Activated CD4-positive, CD25-positive, alpha-beta regulatory T cell (primary cell): ENCODE measurements at places on chromosomes 6 and 20.

- DNase-seq: no peak
These were observed 89.7 kb upstream of the EEF1E1 start for GRCh38 chr6:8192067-8192466.

- DNase-seq: no peak
These were observed 22.8 kb downstream of the ECT2L start for GRCh38 chr6:138818496-138819194.

GRCh38 chr20:24763386-24764026 is 185.6 kb upstream of the CST7 start:
- DNase-seq: no peak

DNA sequence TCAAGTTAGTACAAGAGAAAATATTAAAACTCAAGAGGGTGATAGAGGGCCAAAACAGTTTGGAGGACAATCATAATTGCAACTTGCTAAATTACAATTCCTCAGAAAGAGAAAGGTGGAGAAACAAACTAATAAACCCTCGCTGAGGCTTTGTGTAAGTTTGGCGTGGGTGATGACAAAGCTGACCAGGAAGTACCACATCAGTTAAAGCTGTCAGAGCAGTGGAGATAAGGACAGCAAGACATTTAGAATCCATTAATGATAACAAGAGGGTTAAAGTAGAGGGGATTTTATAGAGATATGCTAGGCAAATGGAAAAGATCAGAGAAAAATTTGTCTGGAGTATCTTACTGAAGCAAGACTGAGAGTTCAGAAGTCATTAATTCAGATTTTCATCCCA is 334.4 kb downstream of the TFAP2B start:
- no peak for DNase-seq

- DNase-seq: peak; percentile 74
These were observed at the start of gene IER3 for GRCh38 chr6:30744054-30744805. Gene IER3 (minus strand): TSS chr6:30744547. CDS start chr6:30744518, 29 bp downstream.

GRCh38 chr20:34061695-34062094 is 50.3 kb downstream of the EIF2S2 start:
- DNase-seq: no peak

GRCh38 chr6:151101816-151102694 is 137.7 kb upstream of the AKAP12 start:
- no peak for DNase-seq

DNA sequence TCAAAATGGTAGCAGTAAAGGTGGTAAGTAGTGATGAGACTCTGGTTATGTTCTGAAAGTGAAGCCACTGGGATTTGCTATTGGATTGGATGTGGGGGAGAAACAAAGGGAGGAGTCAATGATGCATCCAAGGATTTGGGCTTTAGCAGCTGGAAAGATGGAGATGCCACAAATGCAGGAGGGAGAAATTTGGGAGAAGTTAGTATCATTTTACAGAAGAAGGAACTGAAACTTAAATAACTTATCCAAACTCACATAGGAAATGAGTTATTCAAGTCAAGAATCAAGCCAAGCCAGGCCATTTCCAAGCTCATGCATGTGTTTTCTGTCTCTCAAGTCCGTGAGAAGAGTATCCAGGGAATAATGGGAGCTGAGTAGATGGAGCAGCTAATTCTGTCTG is 155.1 kb upstream of the TNFAIP3 start:
- no peak for DNase-seq

GRCh38 chr6:158649289-158650143 is at the start of gene SYTL3:
Gene SYTL3 (plus strand): TSS chr6:158650054. CDS start chr6:158663269, 13,215 bp downstream.
- DNase-seq: peak; percentile 28

DNA sequence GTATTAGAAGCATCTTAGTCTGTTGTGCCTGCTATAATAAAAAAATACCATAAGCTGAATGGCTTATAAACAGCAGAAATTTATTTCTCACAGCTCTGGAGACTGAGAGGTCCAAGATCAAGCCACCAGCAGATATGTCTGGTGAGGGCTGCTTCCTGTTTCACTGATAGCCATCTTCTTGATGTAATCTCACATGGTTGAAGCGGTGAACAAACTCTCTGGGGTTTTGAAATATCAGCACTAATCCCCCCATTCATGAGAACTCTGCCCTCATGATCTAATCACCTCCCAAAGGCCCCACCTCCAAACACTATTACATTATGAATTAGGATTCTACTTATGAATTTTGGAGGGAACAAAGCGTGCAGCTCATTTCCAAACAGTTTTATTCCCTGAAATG is 11.6 kb upstream of the CLVS2 start:
- DNase-seq: no peak

- DNase-seq: no peak
These were observed 70.0 kb upstream of the TOP1 start for GRCh38 chr20:40958598-40958997.

DNA sequence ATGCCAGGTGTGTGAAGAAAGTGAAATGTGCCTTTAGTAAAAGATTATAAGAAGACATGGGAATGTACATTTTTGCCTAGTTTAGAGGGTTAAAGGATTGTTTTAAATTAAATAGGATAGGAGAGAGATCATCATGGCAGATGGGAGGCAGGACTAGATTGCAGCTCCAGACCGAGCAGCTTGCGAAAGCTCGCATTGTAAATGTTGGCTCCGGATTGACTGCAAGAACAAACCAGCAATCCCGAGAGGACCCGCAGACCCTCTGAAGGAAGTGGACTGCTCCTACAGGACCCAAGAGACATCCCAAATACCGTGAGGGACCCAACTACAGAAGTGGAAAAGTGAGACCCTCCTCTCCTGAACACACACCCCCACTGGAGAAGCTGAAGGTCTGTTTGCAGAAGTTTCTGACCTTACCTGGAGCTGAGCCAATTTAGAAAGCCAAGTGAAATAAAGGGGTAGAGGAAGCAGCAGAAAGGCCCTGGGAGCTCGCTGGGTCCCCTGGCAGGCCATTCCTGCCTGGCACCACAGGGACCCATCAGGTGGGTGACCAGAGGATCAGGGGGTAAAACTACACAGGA is 30.0 kb upstream of the TPD52L1 start:
- DNase-seq: no peak

- DNase-seq: no peak
These were observed 18.3 kb downstream of the MPC1 start for GRCh38 chr6:166364456-166364855.

DNA sequence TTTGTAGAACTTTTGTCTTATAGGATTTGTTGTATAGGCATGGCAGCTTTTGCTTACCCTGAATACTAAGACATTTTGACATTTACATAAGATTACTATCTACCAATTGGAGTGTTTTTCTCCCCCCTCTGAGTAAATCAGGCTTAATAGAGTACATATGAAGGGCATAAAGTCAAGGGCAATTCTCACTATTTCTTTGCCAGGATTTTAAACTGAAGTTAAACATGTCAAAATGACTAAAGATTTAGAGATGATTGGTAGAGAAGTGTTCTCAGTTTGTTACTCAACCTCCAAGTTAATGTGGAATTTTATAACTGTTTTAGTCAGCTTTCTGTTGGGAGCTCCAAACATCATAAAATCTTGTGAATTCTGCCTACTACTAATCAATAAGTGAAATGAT is 157.8 kb downstream of the CDKAL1 start:
- DNase-seq: no peak

GRCh38 chr6:152750694-152751093 is at the start of gene VIP:
Gene VIP (plus strand): TSS chr6:152750797. CDS start chr6:152752178, 1,381 bp downstream.
- DNase-seq: no peak

DNA sequence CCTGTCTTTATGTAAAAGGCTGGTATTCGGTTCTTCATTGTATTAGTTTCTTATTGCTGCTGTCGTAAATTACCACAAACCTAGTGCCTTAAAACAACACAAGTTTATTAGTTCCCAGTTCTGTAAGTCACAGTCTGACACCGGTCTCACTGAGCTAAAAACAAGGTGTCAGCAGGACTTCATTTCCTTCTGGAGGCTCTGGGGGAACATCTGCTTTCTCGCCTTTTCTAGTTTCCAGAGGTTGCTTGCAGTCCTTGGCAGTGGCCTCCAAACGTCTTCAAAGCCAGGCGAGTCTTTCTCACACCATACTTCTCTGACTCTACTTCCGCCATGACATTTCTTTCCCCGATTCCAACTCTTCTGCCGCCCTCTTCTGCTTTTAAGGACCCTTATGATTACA is 43.0 kb upstream of the ZFAND3 start:
- DNase-seq: no peak

GRCh38 chr20:2955257-2955970 is 82.1 kb downstream of the PTPRA start:
- no peak for DNase-seq

DNA sequence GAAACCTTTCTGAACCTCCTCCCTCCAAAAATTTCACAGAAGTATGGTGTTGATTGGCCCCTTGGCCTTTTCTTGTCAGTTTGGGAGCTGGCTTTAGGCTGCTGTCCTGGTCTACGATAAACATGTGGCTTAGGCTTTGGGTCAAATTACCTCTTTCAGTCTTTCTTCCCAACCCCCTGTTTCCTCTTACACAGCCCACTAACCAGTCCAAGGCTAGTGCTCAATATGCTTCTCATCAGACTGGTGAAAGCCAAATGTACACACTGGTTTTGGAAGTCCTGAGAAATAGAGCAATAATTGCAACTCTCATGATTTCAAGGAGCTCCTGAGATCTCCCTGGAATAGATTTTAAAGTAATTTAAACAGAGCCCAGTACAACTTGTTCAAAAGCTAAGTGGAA is 933.7 kb upstream of the GJE1 start:
- DNase-seq: no peak

DNA sequence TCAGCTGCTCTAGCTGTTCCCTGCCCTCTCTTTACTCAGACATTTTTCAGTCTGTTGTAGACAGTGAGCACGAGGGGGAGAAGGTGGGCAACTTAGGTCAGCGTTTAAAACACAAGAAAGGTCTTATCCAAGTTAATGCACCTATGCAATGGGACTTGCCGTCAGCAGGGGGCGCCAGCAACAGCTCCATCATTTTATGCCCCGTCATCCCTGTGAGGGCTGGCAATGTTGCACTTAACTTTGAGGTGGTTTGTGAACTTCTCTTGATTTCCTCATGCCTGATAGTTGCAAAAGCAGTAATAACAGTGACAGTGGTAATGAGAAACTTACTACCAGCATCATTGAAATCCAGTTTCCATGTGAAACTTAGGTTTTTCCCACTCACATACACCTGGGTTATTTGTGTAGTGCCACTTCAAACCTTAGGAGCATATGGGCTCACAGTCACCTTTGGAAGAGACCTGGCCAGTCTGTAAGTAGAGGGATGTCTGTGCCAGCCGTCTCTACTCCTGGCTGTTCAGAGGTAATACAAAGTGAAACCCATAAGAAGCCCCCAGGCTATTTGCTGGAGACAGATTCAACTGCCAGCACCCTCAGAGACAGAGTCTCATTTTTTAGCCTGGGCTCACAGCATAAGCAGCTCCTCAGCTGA is 44.9 kb upstream of the ID1 start:
- DNase-seq: peak; percentile 30

- no peak for DNase-seq
These were observed 17.3 kb downstream of the TUBB2B start for GRCh38 chr6:3210024-3210610.

GRCh38 chr20:14906908-14907434 is 569.6 kb upstream of the FLRT3 start:
- DNase-seq: no peak

GRCh38 chr6:10613077-10613476 is 81.3 kb downstream of the C6orf52 start:
- no peak for DNase-seq

DNA sequence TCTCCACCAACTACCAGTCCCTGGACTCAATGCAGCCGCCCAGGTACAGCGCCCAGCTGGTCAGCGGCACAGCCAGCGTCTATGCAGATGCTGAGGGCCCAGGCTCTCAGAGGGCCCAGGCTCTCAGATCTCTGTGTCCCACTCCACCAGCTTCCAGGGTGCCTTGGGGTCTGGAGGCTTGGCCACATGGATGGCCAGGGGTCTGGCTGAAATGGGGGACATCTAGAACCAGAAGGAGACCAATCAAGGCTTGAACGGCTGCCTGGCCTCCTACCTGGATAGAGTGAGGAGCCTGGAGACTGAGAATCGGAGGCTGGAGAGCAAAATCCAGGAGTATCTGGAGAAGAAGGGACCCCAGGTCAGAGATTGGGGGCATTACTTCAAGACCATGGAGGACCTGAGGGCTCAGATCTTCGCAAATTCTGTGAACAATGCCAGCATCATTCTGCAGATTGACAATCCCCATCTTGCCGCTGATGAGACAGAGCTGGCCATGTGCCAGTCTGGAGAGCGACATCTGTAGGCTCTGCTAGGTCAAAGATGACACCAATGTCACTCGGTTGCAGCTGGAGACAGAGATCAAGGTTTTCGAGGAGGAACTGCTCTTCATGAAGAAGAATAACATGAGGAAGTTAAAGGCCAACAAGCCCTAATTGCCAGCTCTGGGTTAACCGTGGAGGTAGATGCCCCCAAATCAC is 44.1 kb upstream of the GRM4 start:
- no peak for DNase-seq

- DNase-seq: peak; percentile 29
These were observed 2.1 kb upstream of the TMEM151B start for GRCh38 chr6:44268095-44268628.
